ENCODE measurements at places on chromosomes 12 and 14.

DNA sequence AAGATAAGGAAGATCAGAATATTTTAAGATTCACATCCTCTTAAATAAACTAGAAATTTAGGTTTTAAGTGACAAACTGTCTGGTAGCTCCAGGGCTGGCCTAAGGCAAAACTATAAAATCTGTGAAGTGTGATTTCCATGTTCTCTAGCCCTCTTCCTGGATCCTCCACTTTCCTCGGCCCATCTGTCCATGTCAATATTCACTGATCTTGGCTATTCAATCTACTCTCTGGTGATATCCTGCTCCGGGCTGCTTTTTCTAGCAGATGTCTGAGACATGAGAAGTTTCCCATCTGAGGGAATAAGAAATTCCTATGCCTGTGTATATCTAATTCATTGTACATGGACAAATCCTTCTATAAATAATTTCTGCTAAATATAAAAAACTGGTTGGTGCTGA, 500.4 kb downstream of the GALC start:
- no peak for DNase-seq

GRCh38 chr14:66487164-66487563, 993 bp downstream of the CCDC196 start:
- DNase-seq, result no peak

GRCh38 chr12:57008178-57008577, 1.8 kb upstream of the ZBTB39 start:
- DNase-seq, result no peak

DNA sequence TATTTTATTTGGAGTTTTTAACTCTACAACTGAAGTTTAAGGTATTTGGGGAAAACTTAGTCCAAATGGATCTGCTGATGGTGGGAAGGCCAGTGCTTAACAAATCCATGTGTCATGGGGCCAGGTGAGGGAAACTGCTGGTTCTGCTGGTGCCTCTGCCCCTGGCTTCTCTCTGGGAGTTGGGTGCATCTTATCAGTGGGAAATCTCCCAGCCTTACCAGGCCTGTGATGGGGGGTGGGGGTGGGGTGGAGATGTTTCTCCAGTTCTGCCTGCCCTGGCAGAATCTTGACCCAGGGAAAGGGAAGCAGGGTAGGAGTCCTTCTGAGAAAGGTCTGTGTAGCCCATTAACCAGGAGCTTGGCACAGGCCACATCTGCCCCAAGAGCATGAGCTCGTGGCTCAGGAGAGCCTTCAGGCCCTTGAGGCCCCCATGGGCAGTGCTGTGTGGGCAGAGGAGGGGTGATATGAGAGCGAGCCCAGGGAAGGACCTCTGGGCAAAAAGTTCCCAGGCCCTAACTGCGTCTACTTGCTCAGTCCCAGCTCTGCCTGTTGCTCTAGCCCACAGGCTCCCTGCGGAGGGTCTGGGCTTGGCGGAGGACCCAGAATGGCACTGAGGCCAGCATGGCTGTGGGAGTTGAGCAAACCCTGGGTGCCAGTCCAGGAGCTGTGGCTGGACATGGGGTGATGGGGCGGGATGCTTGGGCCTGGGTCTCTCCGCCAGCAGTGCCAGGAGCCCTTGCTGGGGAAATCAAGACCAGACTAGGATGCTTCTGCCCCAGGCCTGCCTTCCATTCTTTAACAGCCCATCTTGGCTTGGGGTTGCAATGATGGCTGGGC, 18.2 kb downstream of the VASH1 start:
- DNase-seq, result no peak

DNA sequence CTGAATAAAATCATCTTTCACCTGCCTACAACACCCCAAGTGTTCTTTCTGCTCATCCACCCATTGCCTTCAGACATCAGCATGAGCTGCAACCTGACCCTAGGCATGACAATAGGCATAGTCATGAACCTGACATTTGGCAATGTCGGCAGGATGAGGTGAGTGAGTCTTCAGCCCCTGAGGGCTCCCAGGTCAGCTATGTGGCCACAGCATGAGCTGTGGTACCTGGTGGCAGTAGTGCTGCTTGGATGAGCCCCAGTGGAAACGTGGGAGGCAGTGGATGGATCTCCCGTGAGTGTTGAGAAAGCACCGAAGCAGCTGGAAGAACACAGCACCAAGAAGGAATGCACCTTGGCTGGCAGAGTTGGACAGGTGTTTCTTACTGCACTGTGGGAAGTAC, 334.8 kb upstream of the FAR2 start:
- no peak for DNase-seq

DNA sequence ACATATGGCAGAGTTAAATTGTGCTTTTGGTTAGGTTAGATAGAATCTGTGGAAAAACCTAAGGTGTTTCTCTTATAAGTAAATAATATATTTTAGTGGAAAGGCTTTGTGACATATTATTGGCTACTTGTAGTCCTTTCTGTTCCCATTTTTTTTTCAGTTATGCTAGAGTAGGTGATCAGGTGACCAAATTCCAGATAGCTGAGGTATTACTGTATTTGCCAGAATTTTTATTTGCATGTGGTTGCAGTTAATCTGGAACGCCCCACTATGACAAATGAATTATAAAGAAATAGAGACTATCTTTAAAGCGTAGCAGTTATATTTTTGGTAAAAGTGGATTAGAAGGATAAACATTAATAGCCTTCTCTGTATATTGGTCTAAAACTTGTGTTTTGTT, 52.0 kb downstream of the ARHGAP5 start:
- no peak for DNase-seq
